Activated T-cell treated with anti-CD3 and anti-CD28 coated beads for 24 hours (primary cell): ENCODE measurements at places on chromosomes 2 and 18.

- DNase-seq, result no peak
Observed at GRCh38 chr2:169965495-169965894, 138.2 kb downstream of the UBR3 start.

- DNase-seq, result no peak
Observed at GRCh38 chr2:5592916-5593315, 99.3 kb upstream of the SOX11 start.

DNA sequence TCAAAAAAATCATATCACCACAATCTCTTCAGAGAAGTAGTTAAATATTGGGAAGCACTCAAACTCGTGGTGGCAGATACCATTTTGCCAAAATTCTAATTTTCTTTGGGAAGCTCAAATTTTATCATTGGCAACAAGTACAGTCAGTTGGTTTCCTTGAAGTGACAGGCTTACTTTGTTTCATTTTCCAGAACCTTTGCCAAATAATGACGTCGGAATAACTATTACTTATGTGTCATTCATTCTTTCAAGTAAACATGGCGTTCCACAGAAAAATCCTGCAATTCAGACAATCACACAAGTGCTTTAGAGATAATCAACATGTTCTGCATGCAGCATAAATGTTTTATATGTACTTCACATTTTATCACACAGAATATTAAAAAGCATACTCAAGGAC, 5.4 kb downstream of the TTLL4 start:
- no peak for DNase-seq

DNA sequence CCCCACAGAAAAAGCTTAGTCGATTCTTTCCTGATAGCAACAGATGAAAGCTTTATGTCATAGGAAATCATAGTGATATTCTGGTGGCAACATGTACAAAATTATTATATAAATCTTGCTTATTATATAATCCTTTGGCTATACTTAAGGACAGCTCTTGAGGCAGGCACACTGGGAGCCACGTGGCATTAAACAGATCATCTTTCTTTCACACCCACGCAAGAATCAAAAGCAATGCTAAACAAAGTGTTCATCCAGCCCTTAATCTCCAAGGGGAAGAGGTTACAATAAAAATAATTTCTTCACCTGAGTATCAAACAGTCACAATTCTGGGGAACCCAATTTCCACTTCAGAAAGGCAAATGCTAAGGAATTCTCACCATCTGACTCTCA, 57.8 kb downstream of the CYB5A start:
- DNase-seq, result no peak

DNA sequence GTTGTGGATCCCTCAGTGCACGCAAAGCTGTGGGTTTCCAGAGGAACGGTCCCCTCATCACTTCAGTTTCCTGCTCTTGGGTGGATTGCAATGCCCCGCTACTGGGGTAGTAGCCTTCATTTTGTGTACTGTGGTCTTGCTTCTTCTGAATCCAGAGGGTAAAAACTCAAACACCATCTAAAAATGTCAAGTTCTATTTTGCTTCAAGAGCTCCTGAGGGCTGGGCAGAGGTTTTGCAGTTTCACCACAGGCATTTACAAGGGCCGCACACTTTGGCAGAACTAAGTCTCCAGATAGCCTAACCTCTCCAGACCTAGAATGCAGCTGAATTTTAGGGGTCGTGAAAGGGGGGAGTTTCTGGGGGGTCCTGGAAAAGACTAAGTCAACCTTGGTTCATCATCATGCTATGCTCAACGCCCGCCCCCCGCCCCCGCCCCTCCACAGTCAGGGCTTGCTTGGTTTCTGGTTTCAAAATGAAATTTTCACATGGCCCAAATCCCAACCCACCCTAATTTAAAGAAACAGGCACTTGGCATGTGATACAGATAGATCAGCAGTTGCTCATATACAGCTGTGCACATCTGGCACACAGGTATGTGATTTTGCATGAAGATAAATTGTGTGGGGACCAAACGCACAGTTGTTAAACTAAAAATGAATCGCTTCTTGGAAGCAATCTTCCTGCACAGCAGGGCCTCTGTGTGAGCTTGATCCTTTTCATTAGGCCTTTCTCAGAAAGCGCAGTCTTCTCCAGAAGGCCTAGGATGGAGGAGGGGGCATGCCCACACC, 329.6 kb downstream of the OSR1 start:
- no peak for DNase-seq

GRCh38 chr2:241123816-241124536, 21.9 kb upstream of the MTERF4 start:
- no peak for DNase-seq

DNA sequence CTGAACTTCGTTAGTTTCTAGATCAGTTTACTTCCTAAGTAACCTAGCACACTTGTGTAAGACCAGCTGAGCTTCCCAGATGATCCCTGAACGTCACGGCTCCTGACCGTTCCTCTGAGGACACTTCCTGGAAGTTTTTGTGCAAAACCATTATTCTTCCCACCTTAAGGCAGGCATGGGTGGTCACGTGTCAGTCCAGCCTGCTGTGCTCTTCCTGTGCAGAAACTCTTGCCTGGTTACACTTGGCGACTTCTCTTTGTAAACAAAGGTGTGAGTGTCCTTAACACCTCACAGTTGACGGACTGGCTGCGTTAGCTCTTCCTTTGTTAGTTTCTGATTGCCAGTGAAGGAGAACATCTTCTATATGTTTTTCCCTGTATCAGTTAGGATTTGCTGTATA, 118.3 kb downstream of the SH3RF3 start:
- DNase-seq, result no peak

- DNase-seq, result no peak
Observed at GRCh38 chr2:189287363-189287762, 107.8 kb upstream of the COL5A2 start.

GRCh38 chr18:48656582-48656981, 117.8 kb downstream of the CTIF start:
- no peak for DNase-seq
